ENCODE measurements at places on chromosomes 1 and 21.

DNA sequence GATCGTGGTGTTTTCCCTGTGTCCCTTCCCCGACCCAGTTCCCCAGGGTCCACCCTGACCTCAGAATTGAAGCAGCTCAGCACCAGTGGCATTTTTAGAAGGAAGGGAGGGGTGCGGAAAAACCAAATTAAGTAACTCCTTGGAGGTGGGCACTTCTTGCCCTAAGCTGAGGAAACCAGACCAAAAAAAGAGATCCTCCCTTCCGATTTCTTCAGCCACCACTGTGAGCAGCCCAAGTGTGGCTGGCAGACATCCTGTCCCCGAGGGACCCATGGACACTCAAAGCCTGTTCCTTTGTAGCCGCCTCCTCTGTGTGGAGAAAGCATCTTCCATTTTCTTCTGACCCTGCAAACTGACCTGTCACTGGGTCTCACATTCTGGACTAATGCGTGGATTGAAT lies 31.3 kb downstream of the KIRREL1 start:
- no peak for DNase-seq

DNA sequence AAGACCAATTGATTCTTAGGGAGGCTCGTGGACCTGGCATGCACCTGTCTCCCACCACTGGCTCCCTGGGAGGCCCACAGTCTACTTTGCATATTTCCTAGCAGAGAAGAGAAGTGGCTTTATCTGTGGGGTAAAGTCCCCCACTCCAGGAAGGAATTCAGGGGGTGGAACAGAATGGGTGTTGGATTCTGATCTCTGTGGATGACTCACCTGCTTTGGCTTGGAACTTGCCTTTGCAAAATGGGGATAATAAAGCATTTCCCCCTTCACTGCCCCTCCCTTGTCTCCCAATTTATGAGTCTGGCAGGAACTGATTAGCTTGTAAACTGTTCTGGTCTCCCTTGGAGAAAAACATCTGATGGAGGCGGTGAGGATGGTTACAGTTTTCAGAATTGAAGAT lies 21.2 kb upstream of the OTUD3 start:
- peak; percentile 34 for DNase-seq

- no peak for DNase-seq
Measured at GRCh38 chr21:31531967-31532366, 127.5 kb upstream of the SOD1 start.

DNA sequence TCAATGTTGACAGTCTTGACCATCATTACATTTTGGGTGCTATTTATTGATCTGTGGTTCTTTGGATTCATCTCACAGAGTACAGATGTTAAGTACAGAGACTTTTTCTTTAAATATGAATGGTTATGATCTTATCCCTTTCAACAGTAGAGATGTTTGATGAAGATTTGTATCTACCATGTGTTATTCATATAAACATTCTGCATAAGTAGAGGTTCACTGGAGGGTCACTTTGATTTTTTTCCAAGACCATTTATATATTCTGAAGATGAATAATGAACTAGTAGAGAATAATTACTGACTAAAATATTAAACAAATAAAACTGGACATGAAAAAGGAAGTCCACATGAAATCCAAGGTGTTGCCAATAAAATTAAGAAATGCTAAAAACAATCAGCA lies 28.6 kb upstream of the HUNK start:
- no peak for DNase-seq

GRCh38 chr1:183807549-183808168 lies 2.7 kb downstream of the RGL1 start:
- DNase-seq, result peak; percentile 80

All from cardiac fibroblast (primary cell).